ENCODE measurements at places on chromosomes 12 and 14. TPM values are rescaled to one million over a fixed set of nuclear protein-coding genes. Genes with fewer than 3 reads are reported as not detected.

DNA sequence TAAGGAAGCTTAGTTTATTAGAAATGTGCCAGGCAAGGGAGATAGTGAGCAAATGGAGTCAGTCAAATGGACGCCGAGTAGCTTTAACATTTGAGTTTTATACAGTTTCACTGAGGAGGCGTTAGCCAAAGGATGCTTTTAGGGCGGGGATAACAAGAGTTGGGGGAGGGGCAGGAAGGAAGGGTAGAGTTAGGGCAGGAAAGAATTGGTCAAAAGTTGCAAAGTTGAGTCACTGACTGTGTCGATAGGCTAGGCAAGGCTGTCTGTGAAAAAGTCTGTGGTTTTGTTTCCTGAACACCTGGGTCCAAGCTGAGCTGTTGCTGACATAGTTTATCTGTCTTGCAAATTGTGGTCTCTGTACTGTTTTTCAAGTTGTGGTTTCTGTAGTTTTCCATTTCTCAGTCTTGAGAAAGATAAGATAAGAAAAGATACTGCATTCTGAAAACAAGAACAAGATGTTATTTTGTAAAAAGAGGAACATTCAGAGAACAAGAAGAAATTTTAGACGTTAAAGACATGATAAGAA, 62.6 kb upstream of the RESF1 start:
- DNase-seq, result no peak

- DNase-seq, result no peak
Measured at GRCh38 chr12:90036637-90037036, 328.0 kb upstream of the ATP2B1 start.

- DNase-seq, result peak; percentile 85
Measured at GRCh38 chr12:106288494-106289195, 13.9 kb upstream of the TCP11L2 start.

GRCh38 chr12:5201554-5202218, 158.0 kb downstream of the KCNA5 start:
- no peak for DNase-seq

GRCh38 chr12:108106599-108106998, 22.5 kb upstream of the WSCD2 start:
- no peak for DNase-seq

DNA sequence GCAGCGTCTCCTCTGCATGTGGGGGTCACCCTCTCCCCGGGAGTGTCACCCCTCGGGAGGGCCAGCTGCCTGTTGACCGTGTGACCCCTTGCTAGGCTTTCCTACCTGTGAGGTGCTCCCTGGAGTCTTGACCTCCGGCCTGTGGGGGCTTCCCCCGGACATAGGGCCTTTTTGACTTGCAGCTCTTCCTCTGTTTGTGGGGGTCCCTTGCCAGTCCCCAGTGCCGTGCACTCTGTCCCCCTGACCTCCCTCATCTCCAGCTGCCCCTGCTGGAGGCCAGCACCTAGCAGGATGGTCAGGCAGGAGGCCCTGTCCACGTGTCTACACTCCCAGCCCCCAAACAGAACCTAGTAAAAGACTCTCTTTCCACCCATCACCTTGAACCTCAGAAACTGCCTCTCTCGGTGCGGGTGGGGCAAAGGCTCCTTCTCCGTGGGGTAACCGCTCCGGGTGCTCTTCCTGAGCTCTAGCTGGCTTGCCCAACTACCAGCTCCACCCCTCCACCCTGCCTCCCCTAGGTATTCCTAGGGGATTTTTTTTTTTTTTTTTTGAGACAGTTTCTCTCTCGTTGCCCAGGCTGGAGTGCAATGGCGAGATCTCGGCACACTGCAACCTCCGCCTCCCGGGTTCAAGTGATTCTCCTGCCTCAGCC, 810 bp downstream of the AACS start:
- DNase-seq, result no peak

NINJ2 gene
- polyA plus RNA-seq, result 0.32 TPM

OR6C2 gene
- polyA plus RNA-seq, result not detected

EMP1 gene
- 228 TPM for polyA plus RNA-seq
